ENCODE measurements at places on chromosomes 6 and 20.

DNA sequence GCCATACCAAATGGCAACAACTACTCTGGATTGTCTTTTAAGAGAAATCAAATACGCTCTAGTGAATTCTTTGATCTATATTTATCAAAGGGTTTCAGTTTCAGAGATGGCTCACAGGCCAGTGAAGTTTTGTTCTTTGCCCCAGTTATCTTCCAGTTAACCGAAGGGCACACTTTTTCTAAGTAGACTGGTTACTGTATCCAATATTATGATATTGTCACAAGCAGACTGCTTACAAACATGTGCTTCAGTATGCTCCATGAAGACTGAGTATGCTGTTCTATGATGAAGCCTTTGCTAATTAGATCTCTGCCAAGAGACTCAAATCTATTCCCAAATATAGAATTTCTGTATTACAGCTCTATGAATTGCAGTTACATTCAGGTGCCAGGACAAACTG lies 181.1 kb downstream of the REV3L start:
- no peak for DNase-seq

DNA sequence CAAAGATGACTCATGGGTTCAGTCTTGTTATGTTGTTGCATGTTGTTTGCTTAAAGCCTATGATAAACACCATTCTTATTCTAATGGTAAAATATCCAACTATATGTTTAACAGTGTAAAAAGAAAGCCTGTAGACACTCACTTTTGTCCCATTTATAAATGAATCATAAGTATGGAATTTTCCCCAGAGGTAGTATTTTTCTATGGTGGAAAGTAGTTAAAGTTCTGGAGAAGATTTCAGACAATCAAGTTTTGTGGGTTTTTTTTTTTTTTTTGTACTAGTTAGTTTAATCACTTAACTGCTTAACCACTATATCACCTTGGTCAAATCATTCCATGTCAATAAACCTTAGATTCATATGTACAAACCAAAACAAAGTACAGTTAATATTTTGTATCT lies 35.8 kb downstream of the PTCHD4 start:
- no peak for DNase-seq

DNA sequence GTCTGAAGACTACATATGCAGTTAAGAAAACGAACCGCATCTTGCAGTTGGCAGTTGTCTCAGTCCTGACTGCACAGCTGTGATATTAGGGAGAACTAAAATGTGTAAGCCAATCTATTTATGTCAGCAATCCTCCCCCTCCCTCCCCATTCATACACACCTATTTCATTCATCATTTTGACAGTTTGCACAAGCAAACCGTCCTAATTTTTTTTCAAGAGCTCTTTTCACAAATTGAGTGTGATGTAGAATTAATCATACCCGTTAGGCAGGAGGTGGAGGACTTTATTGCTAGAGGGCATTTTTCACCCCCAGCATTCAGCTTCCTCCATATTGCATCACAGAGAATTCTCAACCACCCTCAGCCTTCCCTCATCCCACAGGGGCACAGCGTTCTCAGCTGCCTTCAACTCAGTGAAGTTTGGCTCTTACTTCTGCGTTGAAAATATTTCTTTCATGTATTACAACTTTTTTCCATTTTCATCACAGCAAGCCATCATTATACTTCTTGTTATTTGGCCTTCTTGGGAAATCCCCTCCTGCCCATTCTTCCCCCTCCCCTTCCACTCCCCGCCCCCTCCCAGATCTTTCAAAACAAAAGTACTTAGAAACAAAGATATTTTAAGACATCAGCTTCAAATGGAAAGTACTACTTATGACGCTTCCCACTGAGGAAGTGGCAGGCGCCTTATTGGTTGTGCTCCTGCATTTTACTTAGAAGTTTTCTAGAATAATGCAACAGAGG lies 37.5 kb downstream of the NOX3 start:
- DNase-seq: peak; percentile 58

DNA sequence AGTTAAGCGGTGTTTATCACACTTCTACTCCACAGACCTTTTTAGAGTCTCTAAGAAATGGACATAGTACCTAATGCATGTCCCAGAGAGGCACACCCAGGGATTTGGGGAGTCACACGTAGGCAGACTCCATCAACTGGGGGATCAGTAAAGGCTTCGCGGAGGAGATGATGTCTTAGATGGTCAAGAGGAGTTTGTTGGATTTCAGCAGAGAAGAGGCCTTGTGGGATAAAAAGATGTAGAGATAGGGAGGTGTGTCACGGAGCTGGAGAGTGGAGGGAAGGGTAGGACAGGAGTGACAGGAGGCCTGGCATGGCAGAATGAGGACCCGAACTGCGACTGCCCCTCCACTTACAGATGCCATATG lies 9.1 kb downstream of the DYNLRB1 start:
- DNase-seq: no peak

GRCh38 chr6:167569879-167570278 lies 245.0 kb downstream of the TTLL2 start:
- no peak for DNase-seq

DNA sequence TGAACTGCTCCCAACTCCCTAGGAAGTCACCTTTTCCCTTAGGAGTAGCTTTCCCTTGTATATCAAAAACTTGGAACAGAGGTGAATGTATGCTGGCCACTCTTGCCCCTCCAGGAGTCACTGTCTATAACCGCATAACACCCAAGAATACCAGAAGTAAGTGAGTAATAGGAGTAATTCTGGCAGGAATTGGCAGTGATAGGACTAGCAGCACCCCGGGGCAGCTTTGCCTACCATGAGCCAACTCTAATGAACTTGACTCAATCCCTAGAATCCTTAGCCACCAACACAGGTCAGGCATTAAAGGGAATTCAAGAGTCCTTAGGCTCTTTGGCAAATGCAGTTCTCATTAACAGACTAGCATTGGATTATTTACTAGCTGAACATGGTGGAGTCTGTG lies 28.8 kb upstream of the CD164 start:
- DNase-seq: no peak

DNA sequence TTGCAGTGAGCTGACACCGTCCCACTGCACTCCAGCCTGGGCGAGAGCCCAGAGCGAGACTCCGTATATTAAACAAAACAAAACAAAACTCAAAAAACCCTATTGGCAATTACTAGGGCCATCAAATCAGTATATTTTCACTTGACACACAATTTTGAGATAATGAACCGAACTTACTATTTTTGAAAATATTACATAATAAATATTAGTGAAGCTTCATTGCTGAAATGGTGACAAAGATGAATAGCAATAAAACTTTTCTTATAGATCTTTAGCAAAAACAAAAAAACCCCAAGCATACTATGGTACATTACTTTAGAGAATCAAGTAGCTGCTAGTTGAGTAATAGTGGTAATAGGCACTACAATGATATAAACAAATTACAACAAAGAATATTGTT lies 113.0 kb downstream of the ATG5 start:
- no peak for DNase-seq

- no peak for DNase-seq
Observed at GRCh38 chr6:36381502-36382389, 5.7 kb downstream of the ETV7 start.

DNA sequence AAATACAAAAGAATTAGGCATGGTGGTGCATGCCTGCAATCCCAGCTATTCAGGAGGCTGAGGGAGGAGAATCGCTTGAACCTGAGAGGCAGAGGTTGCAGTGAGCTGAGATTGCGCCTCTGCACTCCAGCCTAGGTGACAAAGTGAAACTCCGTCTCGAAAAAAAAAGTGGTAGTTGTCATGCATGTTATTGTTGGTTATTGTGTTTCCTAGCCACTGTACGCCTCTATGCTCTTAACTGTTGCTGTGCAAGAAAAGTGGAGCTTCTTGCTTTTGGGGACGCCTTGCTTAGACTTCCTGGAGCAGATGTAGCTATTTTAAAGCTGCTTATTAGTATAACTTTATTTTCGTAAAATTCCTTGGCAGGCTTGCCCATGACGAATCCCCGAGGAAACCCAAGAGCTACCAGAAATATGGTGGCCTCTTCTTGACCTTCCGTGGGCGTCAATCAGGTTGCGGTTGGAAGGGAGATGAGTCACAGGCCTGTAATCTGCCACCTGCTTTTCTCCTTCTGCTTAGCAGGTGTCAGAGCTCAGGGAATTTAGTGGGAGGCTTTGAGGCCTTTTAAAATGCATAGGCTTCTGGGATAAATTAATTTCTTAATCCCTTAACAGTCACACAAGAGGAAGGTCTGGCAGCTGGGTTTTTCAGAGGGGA lies 17.3 kb downstream of the GABRR2 start:
- DNase-seq: peak; percentile 19

- DNase-seq: no peak
Observed at GRCh38 chr6:45474376-45474775, 96.6 kb upstream of the SUPT3H start.

- DNase-seq: no peak
Observed at GRCh38 chr6:11911538-11911937, 100.6 kb upstream of the HIVEP1 start.
